GM10248 (cell line): ENCODE measurements at places on chromosomes 16 and 17.

DNA sequence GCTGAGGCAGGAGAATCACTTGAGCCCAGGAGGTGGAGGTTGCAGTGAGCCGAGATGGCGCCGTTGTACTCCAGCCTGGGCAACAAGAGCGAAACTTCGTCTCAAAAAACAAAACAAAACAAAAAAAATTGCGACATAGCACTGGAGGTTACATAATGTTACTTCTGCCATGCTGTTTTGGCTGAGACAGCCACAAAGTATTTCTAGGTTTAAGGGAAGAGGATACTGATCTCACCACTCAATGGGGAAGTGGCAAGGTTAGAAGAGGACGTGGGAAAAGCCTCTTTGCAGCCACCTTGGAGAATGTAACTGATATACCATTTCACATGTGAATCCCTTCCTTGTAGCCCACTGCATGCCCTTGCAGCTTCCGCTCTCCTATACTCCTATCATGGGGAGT lies 131.2 kb upstream of the NLRP1 start:
- no peak for DNase-seq

- DNase-seq = no peak
Observed at GRCh38 chr16:26334218-26335111, 642.7 kb downstream of the HS3ST4 start.

DNA sequence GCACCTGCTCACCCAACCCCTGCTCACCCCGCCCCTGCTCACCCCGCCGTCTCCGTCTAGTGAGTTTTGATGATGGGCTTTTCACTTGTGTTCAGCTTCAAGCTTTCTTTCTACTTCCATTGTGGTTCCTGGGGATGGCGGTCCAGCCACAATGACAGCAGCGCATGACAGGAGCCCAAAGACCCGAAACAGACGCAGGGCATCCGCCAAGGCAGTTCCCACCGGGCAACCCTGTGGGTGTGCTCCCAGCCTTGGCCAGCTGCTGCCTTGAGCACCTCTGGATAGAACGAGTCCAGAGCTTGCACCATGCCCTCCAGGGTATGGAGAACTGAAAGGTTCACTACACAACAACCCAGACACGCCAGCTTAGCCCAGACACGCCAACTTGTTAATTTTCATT lies 92.9 kb upstream of the CHMP6 start:
- DNase-seq = no peak

DNA sequence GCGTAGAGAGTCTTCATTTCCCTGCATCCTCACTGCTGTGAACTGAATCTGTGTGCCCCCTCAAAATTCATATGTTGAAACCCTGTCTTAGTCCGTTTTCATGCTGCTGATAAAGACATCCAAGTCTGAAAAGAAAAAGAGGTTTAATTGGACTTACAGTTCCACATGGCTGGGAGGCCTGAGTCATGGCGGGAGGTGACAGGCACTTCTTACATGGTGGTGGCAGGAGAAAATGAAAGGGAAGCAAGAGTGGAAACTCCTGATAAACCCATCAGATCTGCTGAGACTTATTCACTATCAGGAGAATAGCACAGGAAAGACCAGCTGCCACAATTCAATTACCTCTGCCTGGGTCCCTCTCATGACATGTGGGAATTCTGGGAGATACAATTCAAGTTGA lies 3.1 kb upstream of the CCDC42 start:
- DNase-seq = no peak

DNA sequence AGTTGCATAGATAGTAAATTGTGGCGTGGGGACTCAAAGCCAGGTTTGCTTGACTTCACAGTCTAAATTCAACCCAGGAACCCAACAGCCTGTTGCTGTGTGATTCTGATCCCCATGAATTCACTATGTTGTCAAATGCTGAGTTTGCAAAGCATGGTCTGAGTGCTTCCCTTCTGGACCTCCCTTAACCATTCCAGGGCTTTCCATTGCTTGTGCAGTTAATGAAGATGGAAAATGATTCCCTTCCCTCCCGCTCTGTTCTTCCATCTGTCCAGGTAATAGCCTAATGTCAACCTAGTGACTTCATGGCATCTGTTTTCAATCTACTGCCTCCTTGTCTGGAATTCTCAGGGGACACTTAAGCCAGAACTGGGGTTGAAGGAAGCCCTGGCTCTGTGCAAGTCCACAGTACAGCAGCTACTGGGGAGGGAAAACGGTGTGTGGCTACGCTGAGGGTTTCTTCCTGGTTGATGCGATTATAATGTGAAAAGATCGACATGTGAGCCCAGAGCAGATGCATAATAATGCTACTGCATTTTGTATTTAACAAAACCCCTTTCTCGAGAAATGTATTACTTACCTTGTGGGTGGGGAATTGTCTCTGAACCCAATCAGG lies 206.7 kb downstream of the CDH13 start:
- DNase-seq = no peak

DNA sequence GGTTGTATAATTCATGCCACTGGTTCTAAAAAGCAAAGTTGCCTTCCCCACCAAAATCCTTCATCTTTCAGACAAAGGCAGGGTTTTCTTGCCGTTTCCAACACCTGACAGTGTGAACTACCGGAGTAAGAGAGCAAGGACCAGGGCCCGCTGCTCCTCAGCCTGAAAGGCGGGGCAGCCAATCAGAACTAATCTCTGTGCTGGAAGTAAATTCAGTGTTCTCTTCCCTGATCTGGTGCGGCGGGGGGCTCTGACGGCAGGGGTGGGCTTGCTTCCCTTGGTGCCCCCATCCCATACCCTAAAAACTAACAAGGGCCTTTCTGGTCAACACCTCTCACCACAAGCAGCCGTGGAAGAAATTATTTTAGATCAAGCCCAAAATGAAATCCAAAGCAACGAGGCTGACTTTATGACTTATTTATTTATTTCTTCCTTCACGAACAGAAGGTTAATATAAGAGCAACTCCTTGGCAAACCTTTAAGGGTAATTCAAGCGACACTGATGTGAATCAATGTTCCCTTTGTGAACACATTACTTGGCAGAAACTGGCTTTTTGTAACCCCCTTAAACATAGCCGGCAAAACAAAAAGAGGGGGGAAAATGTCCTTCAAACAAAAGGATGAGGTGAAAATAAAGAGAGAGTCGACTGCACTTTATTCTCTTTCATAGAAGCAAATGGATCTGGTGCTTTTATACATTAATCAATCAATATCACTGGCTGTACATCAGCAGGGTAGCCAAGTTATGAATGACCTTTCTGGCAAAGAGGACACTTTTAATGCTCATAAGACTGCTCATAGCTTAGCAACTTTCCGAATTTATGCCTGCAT lies 189.9 kb downstream of the ZFHX3 start:
- DNase-seq = no peak

- no peak for DNase-seq
Observed at GRCh38 chr16:364595-365491, 5.5 kb downstream of the MRPL28 start.

DNA sequence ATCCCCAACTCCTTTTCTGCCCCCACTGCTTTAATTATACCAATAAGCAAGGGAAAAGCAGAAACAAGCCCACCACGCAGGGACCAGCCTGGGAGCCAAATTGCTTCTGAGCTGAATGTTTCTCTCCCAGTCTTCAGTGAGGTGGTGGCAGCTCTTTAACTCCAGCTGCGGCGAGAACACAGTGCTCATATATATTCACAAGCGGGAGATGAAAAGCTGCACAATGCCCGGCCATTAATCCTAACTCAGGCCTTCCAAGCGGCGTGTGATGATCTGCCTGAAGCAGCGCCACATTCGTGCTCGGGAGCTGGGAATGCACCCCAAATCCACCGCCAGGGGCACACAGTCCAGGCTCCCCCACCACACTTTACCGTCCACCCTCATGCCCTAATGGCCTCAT lies 203.7 kb upstream of the SDK2 start:
- DNase-seq = no peak

- no peak for DNase-seq
Observed at GRCh38 chr16:53058441-53058840, 3.6 kb downstream of the CHD9 start.

- no peak for DNase-seq
Observed at GRCh38 chr16:11101695-11102522, 154.1 kb downstream of the SOCS1 start.

DNA sequence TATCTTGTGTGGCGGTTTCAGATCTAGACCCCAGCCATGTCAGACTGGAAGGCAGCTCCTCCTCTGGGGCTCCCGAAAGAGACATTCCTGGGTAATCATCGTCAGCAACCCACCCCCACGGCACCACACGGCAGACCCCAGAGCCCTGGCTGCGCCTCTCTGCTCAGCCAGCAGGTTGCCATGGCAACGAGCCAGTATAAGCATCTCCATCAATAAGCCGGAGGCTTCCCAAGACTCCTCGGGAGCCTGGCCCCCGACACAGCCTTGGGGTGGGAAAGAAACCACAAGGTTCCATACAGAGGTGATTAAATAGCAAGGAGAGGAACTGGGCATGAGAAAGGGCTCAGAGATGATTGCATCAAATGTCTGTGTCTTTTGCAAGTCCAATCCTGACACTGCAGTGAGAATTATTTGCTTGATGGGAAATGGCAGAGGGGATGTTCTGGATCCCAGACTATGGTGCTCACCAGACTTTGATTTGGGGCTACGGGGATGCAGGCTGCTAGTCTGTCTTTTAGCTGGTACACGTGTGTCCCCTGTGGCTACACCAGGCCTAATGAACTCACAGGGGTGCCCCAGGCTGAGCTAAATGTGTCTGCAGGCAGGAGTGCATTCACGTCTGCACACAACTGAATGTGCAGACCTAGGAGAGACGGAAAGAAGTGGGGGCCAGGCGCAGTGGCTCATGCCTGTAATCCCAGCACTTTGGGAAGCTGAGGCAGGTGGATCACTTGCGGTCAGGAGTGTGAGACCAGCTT lies 320.5 kb upstream of the TNRC6C start:
- DNase-seq = no peak

GRCh38 chr17:17774009-17774881 lies 62.5 kb downstream of the SREBF1 start:
- no peak for DNase-seq

DNA sequence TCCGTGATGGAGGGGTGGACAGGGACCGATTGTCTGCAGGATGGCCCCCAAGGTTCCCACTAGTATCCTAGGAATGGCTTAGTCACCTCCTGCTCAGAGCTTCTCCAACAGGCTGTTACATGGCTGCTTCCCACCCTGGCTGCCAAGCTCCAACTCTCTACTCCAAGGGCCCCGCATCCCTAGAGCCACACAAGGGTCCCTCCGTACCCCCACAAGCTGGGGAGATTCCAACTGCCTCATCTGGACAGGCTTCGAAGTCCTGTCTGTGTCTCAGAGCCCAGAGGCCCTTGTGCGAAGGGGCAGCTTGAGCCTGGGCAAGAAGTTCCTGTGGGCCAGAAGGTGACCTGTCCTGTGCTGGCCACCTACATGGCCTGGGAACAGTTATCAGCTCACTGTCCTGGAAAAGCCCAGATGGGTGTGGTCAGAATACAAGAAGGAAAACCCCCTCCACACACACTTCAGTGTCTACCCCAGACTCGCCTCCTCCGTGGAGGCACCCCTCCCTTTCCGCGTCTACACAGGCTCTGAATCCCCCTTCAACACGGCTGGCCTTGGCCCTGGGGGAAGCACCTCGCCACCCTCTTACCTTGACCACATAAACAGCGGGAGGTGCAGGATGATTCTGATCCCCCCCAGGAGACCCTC lies 586 bp downstream of the MEAK7 start:
- DNase-seq = no peak

GRCh38 chr16:73210686-73211085 lies 162.8 kb upstream of the ZFHX3 start:
- no peak for DNase-seq

GRCh38 chr17:50640686-50641351 lies 6.1 kb downstream of the ABCC3 start:
- no peak for DNase-seq

- DNase-seq = no peak
Observed at GRCh38 chr17:1143573-1143972, 36.2 kb downstream of the ABR start.

GRCh38 chr16:72974142-72974769 lies 73.7 kb downstream of the ZFHX3 start:
- DNase-seq = no peak

DNA sequence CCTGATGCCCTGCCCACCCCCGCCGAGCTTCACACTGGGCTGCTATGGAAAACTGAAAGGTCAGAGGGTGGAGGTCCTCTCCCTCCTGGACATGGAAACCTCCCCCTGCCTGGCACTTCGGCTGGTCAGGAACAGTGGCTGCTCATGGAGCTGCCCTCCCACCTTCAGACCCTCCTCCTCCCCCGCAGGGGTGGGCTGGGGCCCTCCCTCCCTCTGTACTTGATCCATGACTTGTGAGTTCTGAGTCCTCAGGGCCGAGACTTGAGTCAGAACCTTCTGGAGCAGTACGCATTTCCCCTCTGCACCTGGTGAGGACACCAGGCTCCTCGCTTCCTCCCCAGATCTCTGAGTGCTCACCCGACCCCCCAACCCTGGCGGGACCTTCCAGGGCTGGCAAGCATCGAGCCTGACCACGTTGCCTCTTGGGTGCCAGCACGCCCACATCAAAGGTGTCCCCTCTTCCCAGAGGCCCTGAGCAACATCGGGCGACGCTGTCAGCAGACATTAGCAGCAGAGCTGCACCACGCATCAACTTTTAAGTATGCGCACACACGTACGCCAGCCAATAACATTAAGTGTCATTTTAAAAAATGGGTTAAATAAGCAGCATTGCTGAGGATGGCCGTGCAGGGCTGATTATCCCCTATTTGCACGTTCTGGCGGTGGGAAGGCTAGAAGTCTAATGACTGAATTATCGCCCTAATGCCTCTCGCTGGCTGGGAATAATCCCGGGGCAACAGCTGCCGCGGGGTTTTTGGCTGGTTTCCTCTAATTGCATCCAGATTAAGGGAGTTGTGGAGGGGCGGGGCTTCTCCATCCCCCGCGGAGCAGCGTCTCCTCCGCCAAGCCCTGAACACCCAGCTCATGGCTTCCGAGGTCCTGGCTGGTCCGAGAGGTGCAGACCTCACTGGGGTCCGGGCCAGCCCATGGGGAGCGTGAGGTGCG lies 98.0 kb downstream of the TBC1D16 start:
- DNase-seq = no peak

DNA sequence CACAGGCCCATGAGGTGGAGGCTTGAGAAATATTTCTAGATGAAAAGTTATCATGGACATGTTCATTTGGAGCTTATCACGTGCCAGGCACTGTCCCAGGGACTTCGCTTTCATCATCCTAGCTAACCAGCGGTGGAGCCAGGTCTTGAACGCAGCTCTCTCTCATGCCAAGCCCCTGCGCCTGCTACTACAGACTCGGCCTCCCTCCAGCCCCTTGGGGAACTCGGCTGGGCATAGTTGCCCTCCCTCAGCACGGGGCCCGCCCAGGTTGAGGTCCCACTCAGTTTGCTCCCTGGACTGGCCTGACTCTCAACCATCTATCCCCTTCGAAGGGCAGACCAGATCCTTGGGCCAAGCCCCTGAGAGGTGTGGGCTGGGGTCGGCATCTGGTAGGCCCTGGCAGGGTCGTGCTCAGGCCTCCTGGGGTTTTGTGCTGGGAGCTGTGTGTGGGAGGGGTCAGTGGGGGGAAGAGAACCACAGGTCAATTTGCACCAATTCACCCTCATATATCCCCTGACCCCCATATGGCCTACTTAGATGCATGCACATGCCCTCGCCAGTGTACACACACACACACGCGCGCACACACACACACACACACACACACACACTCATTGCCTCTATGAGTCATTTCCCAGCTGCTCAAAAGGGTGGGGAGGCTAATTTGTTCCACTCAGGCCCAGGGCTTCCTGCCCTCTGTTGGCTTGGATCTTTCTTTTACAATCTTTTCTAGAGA lies 12.1 kb upstream of the SCN4A start:
- DNase-seq = no peak
